Ovary (tissue), 10 donors: ENCODE measurements at places on chromosomes 11 and 22. TPM values are rescaled to one million over a fixed set of nuclear protein-coding genes. Genes with fewer than 3 reads are reported as not detected.

DNA sequence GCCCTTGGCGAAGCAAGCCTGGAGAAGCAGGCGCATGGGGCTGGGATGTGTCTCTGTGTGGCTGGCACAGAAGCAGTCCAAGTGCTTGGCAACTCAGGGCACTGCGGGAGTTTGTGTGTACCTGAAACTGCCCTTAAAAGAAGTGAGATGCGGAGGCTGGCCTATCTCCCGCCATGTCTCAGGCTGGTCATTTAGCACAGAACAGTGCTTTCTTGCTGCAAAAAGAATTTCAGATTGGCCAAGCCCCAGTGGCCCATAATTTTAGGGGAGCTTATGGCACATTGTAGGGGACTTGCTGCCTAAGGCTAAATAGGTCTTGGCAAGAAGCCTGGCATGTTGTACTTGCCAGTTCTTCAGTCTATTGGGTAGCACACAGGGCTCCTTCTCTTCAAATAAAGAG lies 16.4 kb downstream of the EHF start:
- H3K27ac ChIP-seq = no peak overlapping the region
- H3K4me3 ChIP-seq = no peak overlapping the region
- no peaks in the 10 kb centered on the region for H3K36me3 ChIP-seq

GRCh38 chr22:28102151-28102812 lies 183.2 kb upstream of the PITPNB start:
- no peak overlapping the region for H3K27ac ChIP-seq
- H3K4me1 ChIP-seq = no peaks in the 10 kb centered on the region
- no peak for DNase-seq
- no peaks in the 10 kb centered on the region for H3K27me3 ChIP-seq

DNA sequence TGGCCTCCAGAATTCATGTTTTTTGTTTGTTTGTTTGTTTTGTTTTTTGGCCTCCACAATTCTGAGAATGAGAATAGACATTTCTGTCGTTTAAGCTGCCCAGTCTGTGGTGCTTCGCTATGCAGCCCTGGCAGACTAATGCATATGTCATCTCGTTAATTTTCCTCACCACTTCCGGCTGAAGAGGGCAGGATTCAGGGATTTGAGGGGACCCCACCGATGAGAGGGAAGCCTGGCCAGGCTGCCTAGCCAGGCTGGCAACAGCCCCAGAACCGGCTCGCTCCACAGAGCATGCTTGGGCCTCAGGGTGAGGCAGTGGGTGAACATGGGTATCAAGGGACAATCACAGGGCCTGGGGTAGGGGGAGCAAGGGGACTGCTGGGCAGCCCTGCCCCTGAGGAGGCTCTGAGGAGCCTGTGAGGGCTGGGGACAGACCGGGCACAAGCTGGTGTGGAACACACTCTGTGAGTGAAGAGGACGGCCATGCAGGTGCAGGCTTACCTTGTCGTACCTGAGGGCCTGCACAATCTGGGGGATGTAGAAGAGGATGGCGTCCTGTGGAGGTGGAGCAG lies 47.8 kb upstream of the SERPIND1 start:
- no peak overlapping the region for H3K4me3 ChIP-seq
- no peak for DNase-seq
- no peaks in the 10 kb centered on the region for H3K27me3 ChIP-seq

The SUSD2 gene
- 2.8 TPM for total RNA-seq
